Stimulated activated CD4-positive, alpha-beta T cell treated with anti-CD3 and anti-CD28 coated beads, Interleukin-4, amount 100 ng/mL, for 1 hour (primary cell): ENCODE measurements at places on chromosomes 7 and 10.

- no peak for DNase-seq
Observed at GRCh38 chr7:80186721-80187120, 52.1 kb downstream of the GNAI1 start.

DNA sequence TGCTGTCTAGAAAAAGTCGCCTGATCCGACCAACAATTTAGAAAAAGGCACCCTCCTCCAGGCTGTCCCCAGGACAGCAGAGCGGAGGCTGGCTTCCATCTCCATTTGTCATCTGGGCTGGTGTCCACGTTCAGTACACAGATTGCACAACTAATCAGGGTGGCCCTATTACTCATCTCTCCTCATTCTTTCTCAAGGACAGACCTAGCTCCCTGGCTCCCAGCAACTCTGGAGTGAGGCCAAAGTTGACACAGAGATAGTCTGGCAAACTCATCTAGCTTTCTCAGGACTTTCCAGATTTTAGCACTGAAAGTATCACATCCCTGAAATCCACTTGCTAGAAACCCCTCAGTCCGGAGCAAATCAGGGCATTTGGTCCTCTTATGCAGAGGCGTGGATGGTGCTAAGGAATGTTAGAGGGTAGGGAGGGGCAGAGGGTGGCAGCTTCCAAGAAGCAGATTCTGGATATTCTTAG, 75.1 kb downstream of the DNAH11 start:
- no peak for DNase-seq

GRCh38 chr10:21747809-21748208, 213.8 kb downstream of the MLLT10 start:
- DNase-seq = no peak

- DNase-seq = no peak
Observed at GRCh38 chr10:37146443-37146842, 21.0 kb downstream of the ANKRD30A start.

- no peak for DNase-seq
Observed at GRCh38 chr10:9069136-9069535, 1014.6 kb downstream of the GATA3 start.

- no peak for DNase-seq
Observed at GRCh38 chr10:70974920-70975319, 86.6 kb upstream of the PCBD1 start.

DNA sequence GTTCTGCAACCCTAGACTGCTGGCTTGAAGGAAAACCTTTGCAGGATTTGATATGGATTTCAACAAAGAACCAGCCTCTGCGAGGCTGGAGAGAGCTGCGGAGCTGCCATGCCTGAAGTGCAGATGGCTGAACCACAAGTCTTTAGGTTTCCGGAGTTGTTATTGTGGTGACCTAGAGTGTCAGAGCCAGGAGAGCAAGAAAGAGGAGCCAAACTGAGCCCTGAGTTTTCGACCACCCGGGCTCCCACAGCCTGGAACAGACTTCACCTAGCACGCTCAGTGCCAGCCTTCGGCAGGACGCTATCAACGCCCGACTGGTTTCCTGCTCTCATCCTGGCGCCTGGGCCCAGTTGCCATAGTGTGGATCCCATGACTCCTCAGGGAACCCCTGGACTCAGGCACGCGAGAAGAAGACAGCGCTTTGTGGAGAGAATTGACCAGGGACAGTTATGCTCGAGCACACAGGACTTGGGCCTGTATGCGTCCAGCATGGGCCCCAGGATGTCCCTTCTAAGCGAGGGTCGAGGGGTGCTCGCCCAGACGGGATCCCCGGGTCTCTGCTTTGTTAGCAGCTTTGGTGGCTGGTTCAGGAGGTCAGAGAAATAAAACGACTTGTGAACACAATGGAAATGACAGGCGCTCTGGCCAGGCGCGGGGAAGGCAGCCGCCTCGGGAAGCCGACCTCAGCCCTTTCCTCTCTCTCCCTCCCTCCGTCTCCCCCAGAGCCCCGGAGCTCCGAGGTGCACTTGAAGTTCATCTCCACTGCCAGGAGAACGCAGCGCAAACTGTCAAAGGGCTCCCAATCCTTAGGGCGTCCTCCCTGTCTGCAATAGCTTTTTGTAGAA, 1.8 kb upstream of the GAD2 start:
- no peak for DNase-seq

DNA sequence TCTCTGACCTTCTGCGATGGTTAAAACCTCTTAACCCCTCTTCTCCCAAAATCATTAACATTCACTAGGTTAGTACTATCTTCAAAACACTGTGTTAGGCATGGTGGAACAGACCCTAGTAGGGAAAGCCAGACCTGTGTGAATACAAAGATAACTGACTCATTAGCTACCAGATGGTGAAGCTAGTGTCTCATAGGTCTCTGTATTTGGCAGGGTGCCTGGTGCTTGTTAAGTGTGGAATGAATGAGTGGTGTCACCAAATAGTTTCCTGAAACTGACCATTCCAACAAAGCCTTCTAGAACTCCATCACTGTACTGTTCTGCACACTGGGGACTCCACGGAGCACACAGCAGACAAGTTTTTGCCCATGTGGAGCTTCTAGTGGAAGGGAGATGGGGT, 27.7 kb upstream of the TM9SF3 start:
- DNase-seq = no peak

DNA sequence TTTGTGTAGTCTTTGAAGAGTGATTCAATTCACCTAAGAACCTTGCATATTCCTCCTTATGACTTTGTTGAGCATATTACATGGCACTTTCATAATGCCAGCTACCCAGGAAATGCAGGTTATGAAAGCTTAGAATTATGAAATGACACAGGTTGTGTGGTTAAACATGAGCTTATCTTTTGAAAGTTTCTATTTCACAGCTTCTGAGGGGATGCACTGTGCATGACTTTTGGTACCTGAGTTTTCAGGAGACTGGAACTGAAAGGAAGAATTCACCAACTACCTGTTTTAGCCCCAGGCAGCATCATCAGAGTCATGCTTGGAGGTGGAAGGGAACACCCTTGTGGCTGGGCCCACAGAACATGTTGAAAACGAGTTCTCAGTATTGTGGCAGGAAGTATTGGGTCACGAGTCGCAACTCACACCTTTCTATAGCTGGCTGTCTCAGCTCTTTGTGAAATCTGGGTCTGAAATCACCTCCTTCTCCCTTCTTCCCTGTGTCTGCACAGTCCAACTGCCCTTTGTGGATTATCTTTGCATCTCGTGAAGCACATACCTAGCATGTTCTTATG, 228.2 kb downstream of the PTEN start:
- peak; percentile 58 for DNase-seq

DNA sequence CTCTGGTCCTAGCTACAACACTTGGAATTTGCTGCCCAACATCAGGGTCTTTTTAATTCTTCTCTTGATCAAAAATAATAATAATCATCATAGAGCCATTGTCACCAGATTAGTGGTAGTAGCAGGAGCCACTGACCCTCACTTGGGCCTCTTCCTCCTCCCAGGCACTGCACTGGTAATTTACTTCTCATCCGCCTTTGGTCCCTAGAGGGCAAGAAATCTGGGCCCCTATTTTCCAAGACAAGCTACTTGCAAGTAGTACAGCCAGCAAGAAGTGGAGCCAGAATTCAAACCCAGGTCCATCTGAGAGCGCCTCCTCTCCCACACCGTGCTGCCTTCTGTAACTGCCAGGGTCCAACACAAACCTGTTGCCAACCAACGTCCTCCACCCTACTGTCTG, 121.2 kb downstream of the SPDYE5 start:
- no peak for DNase-seq

DNA sequence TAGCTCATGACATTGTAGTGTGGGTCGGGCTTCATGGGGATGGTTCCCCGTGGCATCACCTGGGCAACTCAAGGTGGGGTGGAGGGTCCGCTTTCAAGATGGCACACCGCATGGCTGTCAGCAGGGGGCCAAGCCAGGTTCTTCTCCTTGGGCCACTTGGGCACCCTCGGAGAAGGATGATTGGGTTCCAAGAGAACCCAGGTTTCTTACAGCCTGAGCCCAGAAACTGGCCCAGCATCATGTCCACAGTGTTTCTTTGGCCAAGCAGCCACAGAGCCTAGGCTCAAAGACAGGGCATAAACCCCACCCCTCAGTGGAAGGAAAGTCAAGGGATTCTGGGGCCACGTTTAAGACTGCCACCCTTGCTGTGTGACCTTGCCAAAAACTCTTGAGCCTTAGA, 110.6 kb downstream of the PTPN20 start:
- DNase-seq = no peak

DNA sequence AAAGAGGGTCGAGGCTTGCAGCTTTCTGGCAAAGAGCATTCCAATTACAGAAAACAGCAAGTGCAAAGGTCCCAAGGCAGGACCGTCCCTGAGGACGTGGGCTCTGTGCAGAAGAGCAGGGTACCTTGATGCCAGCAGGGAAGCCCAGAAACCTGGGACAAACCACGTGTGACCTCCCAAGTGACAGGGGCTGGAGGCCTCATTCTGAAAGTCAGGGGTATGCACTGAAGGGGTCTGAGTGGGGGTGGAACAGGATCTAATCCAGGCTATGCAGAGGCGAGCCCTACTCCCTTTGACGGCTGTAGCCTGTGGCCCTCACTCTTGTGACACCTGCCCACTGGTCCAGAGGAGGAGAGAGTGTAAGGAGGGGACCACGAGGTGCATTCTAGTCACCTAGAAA, 22.9 kb downstream of the TMEM273 start:
- no peak for DNase-seq

- DNase-seq = no peak
Observed at GRCh38 chr7:34087892-34088891, 182.9 kb downstream of the BMPER start.

DNA sequence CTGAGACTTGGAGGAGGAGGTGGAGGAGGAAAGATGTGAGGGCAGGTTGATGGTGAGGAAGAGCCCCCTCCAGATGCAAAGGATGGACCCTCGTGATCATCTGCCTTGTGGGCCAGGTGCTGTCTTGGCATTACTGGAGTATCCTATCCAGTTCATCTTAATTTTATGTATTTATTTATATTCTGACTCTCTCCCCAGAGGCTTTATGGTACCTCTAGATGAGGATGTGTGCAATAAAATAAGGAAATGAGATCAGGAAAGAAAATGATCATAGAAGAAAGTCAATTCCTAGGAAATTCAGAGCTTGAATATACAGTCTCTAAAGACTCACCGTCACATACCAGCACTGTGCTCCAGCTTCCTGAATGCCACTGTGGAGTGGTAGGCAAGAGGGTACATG, 94.1 kb downstream of the LRRC18 start:
- DNase-seq = no peak

DNA sequence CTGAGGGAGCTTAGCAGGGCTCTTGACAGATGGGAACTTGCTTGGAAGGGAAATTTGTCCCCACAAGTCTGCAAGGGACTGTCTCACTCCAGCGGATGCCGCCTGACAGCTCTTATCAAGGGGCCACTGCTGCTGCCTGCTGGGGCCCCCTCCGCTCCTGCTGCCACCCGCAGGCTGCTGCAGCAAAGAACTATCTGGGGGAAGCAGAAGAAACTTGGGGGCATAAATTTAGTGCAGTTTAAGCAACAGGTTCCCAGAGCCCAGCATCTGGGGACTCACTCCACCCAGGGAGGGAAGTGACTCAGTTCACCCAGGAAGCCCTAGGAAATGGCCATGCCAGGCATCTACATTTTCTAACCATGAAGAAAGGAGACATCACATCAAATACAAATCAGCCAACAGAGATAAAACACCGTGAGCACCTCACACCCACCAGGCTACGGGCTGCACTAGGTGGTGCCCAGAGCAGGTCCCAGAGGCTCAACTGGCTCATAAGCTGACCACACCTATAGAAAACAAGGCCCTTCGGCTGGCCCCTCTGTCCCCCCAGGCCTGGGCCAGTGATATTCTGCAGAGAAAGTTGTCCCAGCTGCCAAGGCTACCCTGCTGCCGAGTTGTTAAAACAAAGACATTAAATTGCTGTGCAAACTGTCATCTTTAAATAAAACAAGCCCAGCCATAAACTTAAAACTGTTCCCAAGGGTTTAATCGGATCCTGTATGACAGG, 3.7 kb downstream of the RGS10 start:
- no peak for DNase-seq

DNA sequence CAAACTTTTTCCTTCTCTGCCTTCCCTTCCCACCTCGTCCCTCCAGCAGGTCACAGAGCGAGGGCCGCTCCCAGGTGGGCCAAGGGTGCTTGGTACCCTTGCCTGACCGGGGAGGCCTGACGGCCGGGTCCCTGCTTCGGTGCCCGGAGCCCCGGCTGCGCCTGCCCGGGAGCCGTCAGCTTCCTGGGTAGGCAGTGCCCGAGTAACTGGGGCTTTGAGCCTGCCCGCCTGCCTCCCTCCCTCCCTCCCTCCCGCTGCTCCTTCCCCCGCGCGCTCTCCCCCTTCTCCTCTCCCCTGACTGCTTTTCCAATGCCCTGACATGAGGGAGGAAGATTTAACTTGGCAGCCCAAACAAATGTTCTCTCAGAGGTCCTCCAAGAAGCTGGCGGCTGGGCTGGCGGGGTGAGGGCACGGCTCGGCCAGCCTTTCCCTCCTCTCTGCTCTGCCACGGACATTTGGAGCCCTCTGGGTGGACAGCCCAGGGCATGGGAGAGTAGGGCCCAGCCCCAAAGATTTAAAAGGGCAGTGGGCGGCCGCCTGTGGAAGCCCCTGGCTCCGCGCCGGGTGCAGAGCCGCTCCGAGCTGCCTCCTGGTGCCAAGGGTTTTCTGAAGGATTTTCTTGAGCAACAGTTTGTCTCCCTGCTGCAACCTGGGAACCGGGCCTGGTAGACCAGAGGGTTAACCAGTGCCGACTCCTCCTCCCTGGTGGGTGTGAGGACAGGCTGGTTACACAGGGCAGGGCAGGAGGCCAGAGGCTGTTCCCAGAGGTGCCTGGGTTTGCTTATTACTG, 2.0 kb downstream of the ZMIZ1 start:
- DNase-seq = peak; percentile 27

DNA sequence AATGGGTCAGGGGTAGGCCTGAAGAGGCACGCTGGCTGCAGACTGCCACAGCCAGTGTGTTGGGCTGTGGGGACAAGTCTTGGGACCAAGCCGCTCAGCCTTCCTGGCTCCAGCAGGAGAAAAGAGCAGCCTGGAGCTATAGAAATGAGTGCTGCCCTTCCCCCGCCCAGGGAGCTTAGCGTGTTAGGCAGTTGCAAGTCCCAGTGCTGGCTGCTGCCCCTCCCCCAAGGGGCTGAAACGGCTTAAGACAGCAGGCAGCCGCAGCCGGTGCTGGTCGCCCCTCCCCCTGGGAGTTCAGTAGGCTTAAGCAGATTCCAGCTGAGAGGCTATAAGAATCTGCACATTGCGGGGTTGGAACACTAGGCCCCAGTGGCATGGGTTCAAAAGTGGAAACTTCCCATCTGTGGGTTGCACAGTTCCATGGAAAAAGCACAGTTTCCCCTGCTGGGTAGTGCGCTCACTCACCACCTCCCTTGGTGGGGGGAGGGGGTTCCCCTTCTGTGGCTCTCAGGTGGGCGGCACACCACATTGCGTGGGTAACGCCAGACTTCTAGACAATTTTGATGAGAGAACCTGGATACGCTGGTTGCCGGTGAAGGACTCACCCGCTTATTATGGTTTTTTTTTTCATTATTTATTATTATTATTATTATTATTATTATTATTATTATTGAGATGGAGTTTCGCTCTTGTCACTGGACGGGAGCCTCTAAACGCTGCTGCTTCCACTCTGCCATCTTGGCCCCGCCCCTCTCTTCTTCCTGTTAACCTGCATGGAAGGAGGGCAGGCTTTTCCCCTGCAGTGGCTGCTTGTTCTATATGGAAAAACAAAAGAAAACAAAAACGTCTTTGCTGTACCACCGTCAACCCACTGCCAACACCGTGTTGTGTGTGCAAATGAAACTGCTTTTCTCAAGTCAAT, 151.1 kb downstream of the CXCL12 start:
- DNase-seq = no peak
